ENCODE measurements at places on chromosomes 1 and 21.

GRCh38 chr1:94908190-94908589 is 18.7 kb downstream of the CNN3 start:
- no peak for DNase-seq

- no peak for DNase-seq
Observed at GRCh38 chr21:16707274-16707673, 805.6 kb upstream of the CXADR start.

- no peak for DNase-seq
Observed at GRCh38 chr1:54008876-54009275, 9.1 kb downstream of the LDLRAD1 start.

DNA sequence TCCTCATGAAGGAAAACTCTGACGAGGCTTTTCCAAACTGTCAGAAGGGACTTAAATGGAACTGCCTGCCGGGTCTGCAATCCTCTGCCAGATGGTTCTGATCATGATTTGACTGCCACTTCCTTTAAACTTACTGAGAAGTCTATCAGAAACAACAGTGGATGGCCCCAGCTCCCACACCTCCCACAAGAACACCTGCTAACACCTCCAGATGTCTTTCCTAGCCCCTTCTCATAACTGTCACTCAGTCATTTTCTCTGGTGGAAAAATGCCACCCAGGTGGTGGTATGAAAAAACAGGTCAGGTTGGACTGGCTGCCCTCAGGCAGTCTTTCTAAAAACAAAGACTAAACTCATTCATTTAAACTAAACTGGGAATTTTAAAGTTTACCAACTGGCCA is 66.7 kb upstream of the ABCD3 start:
- no peak for DNase-seq

DNA sequence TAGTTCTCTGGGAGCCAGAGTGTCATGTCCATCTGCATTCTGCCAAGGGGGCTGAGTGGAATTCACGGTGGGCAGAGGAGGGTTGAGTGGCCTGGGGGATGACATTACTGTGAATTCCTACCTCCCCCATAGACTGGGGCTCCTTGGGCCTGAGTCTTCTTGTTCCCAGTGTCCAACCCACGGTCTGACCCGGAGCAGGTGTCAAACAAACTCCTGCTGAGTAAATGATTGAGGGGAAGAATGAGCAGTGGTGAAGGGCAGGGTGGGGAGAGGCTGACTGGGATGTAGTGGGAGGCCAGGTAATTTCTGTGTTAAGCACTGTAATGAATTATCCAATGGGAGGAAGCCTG is 597.6 kb downstream of the MATN1 start:
- no peak for DNase-seq

GRCh38 chr1:235998812-235999211 is 66.1 kb downstream of the NID1 start:
- DNase-seq: no peak
